ENCODE measurements at places on chromosomes 1 and 21.

GRCh38 chr1:37631036-37631435, 3.7 kb downstream of the RSPO1 start:
- no peak for DNase-seq

DNA sequence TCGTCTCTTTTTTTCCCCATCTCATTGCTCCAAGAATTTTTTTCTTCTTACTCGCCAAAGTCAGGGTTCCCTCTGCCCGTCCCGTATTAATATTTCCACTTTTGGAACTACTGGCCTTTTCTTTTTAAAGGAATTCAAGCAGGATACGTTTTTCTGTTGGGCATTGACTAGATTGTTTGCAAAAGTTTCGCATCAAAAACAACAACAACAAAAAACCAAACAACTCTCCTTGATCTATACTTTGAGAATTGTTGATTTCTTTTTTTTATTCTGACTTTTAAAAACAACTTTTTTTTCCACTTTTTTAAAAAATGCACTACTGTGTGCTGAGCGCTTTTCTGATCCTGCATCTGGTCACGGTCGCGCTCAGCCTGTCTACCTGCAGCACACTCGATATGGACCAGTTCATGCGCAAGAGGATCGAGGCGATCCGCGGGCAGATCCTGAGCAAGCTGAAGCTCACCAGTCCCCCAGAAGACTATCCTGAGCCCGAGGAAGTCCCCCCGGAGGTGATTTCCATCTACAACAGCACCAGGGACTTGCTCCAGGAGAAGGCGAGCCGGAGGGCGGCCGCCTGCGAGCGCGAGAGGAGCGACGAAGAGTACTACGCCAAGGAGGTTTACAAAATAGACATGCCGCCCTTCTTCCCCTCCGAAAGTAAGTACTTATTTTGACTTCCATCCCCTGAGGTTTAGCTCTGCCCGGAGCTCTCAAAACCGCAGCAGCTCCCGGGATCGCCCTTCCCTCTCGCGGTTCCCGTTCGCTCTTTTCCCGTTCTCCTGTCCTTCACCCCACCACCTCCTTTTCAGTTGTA, 1.5 kb downstream of the TGFB2 start:
- DNase-seq, result no peak

DNA sequence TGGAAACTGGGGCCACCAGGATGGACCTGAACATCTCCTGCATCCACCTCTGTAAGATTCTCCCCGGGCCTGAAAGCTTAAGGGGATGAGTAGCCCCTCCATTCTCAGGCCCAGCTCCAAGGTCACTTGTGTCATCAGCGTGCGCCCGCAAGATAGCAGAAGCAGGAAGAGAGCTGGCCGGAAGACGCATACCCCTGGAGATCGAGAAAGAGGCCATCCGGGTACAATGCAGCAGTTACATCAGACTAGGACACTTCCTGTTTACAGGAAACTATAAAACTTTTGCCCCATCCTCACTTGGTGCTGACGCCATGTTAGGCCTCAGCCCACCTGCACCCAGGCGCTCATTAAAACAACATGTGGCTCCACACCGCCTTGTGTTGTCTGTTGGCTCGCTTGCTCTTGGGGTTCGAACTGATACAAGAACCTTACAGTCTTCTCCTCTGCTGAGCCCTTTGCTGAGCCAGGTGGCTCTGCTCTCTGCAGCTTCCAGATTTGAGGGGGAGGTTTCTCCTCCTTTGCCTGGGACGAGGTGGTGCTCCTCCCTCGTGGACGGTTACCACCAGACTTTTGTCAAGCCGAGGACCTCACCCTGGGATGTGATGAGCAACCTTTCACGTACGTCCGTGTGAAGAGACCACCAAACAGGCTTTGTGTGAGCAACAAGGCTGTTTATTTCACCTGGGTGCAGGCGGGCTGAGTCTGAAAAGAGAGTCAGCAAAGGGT, 277.5 kb upstream of the C1orf174 start:
- no peak for DNase-seq

DNA sequence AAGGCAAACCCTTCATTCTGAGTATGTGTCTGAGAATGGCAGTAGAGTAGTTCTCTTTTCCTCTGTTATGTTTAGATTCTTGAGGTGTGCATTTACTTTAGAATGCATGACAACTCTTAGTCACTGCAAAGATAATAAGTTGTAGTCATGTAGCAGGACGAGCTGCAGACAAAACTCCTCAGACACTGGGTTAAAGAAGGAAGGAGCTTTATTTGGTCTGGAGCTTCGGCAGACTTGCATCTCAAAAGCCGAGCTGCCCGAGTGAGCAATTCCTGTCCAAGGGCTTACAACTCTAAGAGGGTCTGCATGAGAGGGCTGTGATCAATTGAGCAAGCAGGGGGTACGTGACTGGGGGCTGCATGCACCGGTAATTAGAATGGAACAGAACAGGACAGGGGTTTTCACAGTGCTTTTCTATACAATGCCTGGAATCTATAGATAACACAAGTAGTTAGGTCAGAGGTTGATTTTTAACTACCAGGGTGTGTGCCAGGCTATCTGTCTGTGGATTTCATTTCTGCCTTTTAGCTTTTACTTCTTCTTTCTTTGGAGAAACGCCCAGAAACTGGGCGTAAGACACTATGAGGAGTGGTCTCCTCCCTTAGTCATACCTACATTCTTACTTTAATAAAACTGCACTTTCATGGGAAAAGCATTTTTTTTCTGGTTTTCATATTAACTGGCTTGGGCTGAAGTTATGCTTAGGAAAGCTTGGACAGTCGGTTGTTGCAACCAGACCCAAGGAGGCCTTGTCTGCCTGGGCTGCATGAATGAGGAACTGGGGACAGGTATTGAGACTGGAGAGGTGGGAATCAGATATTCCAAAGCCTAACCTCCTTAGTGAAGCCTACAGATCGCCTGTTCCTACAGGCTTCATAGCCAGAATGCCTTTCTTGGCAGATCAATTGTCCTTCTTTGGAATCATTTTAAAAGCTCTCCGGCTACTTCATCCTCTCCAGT, 115.1 kb downstream of the RHOU start:
- DNase-seq, result no peak

DNA sequence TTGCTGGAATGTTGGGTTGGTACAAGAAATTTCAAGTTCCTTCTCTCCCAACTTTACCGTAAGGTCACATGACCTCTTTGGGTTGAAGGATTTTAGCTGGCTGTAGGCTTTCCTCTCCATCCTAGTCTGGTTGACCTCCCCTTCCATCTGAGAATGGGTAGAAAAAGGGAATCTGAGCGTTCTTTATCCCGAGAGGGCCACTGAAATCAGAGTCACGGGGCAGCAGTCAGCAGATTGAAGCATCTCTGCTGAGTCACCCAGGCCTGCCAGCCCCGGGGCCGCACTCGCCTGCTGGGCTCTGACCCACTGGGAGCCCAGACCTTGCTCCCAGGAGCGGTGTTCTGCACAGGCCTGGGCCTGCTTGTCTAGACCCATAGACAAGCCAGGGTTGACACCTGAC, 31.0 kb downstream of the TMCC2 start:
- DNase-seq, result no peak

DNA sequence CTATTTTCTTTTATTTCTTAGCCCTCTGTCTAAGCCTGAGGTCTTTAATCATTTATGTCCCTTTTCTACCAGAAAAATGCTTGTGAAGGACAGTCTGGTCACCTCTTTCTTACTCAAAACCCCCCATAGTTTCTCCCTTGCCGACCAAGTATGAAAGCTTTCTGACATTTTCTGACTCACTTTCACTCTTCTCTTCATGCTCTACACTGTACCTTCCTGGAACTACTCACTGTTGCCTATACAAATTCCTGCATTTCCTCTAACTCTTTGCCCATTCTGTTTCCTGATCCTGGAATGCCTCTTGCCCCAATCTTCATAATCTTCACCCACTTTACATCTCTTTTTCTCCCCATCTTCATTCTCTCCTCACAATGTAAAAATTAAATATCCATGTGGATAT, 380.0 kb downstream of the HHIPL2 start:
- no peak for DNase-seq

DNA sequence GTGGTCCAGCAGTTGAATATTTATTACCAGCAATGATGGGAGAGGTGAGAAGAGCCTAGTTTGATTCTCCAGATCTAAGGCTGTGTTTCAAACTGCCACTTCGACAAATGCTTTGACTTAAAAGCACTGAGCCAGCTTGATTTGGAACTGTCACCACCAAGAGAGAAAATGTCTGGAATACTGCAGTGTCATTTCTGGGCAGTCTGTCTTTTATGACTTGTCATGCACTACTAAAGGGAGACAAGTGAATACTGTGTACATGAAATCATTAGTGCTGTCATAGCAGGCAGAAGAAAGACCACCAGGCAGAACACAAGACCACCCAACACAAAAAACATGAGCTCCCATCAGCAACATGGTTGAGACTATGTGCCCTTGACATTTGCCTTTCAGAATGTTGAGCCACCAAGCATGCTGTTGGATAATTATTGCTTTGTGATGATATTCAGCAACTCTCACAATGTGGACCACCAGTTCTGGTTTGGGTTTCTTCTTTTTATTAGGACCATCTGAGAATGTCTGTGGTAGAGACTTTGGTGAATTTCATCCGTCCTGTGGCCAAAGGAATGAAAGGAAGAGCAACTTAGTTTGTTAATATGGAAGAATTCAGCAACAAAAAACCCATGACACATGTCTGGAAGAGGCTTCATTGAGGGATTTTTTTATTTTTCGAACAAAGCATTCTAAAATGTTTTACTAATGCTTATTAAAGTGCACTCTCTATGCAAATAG, 125.8 kb downstream of the NTMT2 start:
- peak; percentile 13 for DNase-seq

- no peak for DNase-seq
Observed at GRCh38 chr1:97135972-97136371, 414.4 kb downstream of the PTBP2 start.

GRCh38 chr1:181140398-181140797, 51.9 kb downstream of the IER5 start:
- no peak for DNase-seq

DNA sequence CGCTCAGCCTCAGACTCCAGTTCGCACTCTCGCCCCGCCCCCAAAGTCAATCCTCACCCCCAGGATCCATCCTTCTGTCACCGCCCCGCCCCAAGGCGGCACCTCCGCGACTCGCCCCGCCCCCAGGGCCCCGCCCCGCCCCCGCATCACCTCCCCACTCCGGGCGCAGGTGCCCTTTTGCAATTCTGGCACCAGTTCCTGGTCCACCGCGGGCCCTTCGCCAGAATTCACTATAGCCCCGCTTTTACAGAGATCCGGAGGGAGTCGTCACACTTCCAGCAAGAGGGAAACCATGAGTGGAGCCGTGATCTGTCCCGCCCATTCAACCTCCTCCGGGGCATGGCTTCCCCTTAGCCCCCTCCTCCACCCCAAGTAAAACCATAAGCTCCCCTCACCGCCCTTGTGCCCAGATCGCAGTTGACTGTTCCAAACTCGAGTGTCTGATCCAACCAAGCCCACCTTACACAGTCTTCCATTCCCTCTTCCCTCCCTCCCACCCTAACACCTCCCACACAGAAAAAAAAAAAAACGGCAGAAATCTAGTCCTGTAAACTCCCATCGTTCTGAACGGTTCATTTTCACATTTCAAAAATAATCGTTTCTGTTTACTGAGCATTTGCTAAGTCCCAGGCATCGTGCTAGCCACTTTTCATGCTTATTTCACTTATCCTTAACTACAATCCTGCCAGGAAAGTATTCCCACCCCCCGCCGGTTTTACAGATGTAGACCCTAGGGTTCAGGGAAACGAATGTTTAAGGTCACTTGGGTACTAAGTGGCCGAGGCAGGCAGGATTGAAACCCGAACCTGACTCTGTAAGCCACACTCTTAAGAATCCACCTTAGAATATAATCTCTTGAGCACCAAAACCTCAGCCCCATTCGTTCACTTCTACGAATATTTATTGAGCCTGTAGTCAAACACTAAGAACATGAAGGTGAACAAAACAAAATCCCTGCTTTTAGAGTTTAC, 1.3 kb upstream of the DNAJC16 start:
- no peak for DNase-seq

GRCh38 chr1:185155600-185156287, 1.0 kb downstream of the TRMT1L start:
- DNase-seq, result no peak

GRCh38 chr1:101741910-101742309, 254.8 kb downstream of the OLFM3 start:
- DNase-seq, result no peak

DNA sequence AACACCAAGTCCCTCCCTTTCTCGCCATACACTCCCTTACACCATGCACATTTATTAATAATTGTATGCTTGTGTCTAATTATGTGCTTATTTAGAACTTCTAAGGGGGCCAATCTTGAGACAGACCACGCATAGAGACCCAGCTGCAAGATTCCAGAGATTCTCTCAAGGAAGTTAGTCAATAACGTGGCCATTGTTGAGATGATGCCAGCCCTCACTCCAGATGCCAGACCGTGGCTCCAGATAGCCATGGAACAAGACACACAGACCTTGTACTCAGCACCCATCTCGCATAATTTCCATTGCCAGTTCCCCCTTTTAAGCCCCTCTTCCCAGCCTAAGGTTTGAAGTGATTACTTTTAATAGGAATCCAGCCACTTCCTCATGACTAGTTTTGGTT, 62.4 kb downstream of the DIRAS3 start:
- DNase-seq, result no peak

GRCh38 chr1:230308039-230308438, 118.1 kb downstream of the PGBD5 start:
- DNase-seq, result peak; percentile 97
